Non-pigmented ciliary epithelial cell (primary cell): ENCODE measurements at places on chromosomes 5 and 9.

DNA sequence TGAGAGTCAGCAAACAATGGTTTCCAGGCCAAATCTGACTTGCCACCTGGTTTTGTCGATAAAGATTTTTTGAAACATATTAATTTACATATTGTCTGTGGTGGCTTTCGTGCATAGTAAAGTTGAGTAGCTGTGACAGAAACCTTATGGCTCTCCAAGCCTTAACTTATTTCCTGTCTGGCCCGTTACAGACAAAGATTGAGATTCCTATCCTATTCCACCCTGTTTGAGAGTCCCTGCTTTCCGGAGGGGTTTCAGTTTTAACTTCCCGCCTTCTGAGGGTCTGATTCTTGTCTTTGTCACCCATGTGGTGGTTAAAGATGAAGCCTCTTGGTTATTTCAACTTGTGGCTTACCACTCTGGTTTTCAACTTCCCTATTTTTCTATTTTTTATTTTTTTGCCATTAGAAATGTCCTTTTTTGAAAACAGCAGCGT lies 11.4 kb downstream of the OTULIN start:
- no peak for DNase-seq

- peak; percentile 34 for DNase-seq
Observed at GRCh38 chr5:131305906-131306305, 42.1 kb downstream of the CDC42SE2 start.

DNA sequence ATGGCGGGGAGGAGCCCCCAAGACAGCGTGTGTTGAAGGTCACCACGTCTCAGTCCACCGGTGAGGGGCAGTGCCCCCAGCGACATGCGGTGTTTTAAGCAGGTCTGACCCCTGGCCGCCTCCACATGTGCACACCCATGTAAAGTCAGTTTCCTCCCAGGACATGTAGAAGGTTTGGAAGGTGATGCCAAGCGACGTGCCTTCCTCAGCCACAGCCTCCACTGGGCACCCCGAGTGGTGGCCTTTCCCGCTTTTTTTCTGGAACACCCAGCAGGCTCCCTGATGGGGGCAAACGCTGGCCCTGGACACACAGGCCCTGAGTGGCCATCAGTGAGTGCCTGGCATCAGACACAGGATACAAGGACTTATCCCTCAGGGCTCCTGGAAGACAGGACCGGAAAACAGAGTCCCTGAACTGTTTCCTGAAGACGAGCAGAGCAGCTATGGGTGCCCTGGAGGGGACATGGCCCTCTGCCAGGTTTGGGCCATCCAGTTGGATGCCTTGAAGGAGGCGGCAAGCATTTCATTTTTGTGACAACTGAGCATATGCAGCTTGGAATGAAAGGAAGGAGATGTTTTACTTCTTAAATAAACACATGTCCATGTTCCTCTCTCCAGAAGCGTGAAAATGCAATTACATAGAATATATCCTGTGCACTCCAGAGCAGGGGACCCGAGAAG lies 275.8 kb upstream of the IRX2 start:
- no peak for DNase-seq

GRCh38 chr5:38979535-38979934 lies 94.7 kb downstream of the RICTOR start:
- no peak for DNase-seq

GRCh38 chr9:131081868-131082267 lies 14.5 kb upstream of the AIF1L start:
- DNase-seq = no peak

GRCh38 chr9:38440516-38440915 lies 16.3 kb upstream of the IGFBPL1 start:
- DNase-seq = no peak

DNA sequence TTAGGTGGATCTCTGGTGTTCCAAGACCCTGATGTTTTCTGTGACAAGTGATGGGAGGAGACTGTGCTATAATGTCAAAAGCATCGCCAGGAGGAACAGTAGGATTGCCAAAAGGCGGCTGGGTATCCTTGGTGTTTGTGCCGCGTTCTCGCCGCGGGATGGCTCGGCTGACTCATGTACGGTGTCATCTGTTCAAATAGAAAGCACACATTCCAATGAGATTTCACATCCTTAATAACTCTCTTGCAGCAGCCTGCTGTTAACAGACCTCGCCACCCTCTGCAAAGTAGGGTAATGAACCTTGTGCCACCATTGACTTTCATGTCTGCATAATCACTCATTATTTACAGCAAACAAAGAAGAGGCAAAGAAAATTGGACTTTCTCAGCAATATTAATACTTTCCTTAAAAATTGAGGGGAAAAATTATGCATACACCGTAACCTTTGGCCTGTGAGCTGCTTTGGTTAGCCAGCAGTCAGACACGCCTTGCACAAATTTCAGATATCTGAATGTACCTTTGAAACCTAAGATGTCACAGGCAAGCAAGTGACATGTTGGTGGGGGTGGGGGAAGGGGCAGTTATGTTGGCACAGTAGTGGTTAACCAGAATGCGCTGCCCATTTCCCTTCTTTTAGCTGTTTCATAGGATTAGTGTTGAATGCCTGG lies 289.4 kb downstream of the EFNA5 start:
- peak; percentile 63 for DNase-seq

GRCh38 chr5:104513121-104513602 lies 950.6 kb upstream of the NUDT12 start:
- DNase-seq = peak; percentile 36

DNA sequence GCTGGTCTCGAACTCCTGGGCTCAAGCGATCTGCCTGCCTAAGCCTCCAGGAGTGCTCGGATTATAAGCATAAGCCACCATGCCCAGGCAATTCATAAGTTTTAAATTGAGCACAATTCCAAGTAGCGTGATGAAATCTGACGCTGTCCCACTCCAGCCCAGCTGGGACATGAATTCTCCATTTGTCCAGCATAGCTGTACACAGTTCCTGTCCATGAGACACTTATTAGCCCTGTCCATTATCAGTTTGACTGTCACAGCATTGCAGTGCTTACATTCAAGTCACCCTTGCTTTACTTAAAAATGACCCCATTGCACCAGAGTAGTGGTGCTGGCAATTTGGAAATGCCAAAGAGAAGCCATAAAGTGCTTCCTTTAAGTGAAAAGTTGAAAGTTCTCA lies 7.6 kb upstream of the SLC30A5 start:
- no peak for DNase-seq

DNA sequence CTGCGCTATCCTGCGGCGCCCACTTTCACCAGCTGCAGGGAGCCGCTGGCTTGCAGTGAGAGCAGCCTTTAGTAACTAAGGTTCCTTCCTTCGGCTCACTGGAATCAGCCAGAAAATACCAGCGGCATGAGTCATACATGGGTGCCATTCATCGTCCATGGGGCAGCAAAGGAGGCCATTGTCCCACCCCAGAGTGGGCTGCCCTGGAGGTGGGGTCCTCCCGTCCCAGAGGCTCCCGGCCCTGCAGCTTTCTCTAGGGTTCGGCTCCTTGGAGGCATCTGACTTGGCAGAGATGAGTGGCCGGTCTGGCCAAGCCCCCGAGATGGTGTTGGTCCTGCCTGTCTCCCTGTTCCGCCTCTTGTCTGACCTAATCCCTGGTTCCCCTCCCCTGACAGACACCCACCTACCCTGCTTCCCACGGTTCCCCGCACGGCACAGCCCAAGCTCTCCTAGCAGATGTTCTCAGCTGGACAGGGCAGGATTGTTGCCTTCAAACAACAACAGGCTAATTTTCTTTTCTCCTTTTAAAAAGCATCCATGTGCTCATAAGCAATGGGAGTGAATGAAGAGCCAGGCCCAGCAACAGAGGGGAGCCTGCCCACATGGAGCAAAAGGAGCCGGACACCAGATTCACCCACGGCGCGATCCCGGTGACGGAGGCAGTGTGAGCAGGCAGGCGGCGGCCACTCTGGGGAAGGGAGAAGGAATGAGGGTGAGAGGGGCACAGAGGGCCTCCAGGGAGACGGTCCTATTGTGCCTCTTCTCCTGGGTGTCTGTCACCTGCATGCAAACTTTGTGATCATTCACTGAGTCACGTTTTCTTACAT lies 97.0 kb upstream of the COL5A1 start:
- DNase-seq = no peak

DNA sequence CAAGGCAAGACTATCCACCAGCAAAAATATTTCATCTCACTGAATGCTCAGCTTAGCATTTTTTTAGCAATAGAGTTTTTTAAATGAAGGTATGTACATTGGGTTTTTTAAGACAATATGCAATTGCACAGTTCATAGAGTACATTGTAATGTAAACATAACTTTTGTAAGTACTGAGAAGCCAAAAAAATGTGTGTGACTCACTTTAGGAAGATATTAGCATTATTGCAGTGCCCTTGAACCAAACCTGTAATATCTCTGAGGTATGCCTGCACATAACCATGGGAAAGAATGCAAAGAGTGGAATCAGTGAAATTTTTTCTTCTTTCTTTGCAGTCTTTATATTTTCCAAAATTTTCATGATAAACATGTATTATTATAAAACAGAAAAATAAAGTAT lies 1533.3 kb upstream of the WWC1 start:
- no peak for DNase-seq

GRCh38 chr5:107814183-107814827 lies 143.6 kb upstream of the EFNA5 start:
- DNase-seq = no peak

DNA sequence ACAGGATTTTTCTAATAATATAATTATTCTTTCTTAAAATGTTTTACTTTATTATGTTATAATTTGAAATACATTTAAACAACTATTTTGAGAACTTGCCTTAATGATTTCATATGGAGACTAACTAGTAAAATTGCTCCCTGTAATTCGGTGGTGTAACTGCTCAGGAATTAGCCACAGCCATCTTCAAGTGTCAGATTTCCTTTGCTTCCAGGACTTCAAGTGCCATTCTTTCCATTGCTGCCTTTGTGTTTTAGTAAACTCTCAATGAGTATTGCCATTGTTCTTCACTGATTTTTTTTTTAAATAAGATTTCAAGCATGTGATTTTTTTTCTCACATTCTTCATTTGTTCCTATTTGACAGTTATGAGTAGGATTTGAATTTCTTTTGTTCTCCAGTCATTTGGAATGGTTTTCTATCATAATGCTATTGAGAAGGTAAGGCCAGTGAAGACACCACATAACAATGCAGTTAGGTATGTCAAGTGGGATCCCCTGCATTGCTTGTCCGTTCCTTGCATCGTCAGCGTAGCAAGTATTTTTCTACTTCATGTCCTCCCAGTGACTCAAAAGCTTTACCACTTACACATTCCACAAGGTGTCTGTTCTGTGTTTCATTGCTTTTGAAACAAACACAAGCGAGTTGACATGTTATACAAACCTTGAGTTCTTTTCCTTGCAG lies 83.7 kb downstream of the LNPEP start:
- DNase-seq = peak; percentile 67

- no peak for DNase-seq
Observed at GRCh38 chr9:18866121-18866831, 166.7 kb downstream of the SAXO1 start.

DNA sequence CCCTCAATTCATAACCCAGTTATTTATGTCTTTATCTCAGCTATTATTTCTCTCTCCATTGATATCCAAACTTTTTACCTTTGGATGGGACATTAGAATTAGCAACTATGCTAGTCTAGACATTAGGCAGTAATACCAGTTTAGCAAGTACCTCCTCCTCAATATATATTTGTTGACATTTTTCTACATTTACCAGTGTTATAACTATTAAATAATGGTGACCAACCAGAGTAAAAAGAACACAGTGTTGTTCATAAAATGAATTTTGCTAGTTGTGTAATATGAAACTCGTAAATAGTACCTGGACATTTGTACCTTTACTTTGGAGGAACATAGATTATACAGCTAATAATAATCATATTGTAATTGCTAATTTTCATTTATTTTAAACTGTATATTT lies 554.6 kb upstream of the CDH6 start:
- no peak for DNase-seq

- no peak for DNase-seq
Observed at GRCh38 chr5:147036691-147037245, 158.2 kb upstream of the PPP2R2B start.

- no peak for DNase-seq
Observed at GRCh38 chr9:137550231-137550621, at the start of gene PNPLA7. PNPLA7 (minus strand) TSS chr9:137550402; CDS start chr9:137550197, 205 bp downstream.

DNA sequence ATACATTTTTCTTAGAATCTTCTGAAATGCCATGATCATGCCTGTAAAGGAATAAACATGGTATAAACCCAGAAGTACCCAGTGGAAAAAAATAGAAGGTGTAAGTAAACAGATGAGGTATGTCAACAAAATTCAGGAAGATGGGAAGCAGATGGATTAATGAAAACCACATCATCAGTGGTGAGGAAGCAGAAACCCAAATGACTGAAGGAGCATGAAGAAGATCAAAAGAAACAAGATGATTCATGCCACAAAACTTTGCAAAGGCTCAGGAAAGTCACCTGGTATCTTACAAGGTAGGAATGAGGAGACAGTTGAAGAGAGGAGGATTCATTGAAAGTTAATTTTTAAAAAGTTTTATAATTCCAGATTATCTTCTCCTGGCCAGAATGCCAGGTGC lies 132.8 kb upstream of the PAPPA start:
- DNase-seq = no peak

- DNase-seq = no peak
Observed at GRCh38 chr9:93222890-93223259, 38.9 kb downstream of the WNK2 start.

DNA sequence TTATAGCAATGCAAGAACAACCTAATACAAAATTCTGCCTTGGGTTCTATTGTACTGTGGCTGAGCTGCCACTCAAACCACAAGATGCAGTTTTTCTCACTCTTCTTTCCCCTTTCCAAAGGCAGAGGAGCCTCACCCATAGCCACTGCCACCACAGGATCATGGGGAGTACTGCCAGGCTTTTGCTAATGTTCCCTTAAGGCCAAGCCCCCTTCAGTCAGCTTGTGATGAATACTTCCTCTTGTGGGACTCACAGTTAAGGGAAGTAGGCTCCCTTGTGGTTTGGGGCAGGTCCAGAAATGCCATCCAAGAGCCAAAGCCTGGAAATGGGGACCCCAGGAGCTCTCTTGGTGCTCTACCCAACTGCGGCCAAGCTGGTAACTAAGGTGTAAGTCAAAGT lies 258.7 kb downstream of the SPATA31D1 start:
- no peak for DNase-seq

GRCh38 chr5:168027007-168027406 lies 264.4 kb upstream of the WWC1 start:
- DNase-seq = no peak
